NCI-H524 (cell line): ENCODE measurements at places on chromosomes 1 and 21.

- DNase-seq = no peak
Measured at GRCh38 chr21:22374218-22374969, 1376.2 kb downstream of the NCAM2 start.

- DNase-seq = no peak
Measured at GRCh38 chr1:154524881-154525280, 22.7 kb upstream of the SHE start.

- DNase-seq = peak; percentile 16
Measured at GRCh38 chr1:207321790-207322645, 540 bp downstream of the CD55 start.

DNA sequence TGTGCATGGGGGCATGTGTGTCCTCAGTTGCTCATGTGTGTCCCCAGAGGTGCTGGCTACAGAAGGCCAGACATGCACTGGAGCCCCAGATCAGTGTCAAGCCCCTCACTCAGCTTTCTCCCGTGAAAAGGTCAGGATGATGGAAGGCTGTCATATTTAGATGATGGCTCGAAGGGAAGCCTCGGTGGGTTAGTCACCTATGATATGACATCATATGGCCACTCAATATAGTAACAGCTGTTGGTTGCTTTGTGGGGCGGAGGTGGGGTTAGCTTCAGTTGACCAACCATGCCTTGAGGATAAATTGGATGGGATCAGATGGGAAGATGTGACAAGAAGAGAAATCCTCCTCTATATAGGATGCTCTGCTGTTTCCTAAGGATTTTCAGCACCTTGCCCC, 43.5 kb upstream of the ATF3 start:
- DNase-seq = no peak

DNA sequence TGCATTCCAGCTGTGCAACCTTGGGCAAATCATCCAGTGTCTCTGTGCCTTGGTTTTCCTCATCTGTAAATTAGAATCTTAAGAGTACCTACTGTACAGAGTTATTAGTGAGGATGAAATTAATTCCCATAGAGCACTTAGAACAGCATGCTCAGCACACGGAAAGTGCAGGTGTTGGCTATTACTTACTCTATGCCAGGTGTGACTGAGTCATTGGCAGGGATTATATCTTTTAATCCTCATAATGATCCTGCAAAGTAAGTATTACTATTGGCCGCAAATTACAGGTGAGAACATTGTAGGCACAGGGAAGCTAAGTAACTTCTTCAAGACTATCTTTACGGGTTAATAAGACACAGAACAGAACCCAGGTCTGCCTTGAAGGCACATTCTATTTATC, 6.3 kb upstream of the UBE2U start:
- DNase-seq = peak; percentile 84

DNA sequence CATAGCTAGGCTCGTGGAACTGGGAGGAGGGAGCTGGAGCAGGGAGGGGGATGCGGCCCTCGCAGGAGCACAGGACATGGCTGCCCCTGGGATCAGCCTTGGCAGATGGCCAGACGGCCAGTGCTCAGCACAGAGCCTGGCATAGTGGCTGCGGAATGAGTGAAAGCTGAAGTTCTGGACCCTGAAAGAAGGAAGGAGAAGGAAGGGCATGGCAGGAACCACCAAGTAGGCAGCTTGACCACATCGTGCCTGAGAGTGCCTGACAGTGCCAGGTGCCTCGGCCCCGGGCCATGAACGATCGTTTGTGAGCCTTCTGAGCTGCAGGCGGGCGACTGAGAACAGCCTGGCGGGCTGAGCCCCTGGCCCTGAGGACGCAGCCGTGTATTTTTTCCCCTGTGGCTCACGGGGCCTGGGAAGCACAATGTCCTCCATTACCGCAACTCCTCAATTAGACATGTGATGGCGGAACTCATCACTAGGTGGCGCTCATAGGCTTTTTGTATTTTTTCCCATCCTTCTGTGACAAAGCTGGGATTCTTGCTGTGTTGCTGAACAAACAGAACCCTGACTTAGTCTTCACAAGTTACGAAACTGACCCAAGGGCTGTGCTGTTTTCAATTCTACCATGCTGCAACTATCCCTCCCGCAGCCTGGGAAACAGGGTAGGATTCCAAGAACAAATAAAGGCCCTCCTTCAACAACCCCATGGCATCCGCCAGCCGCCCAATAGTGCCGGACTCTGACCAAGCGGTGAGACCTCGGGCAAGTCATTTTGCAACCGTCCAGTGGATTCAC, 29.9 kb upstream of the TMEM61 start:
- DNase-seq = peak; percentile 69

- no peak for DNase-seq
Measured at GRCh38 chr1:177246710-177247580, 76.2 kb downstream of the BRINP2 start.

- no peak for DNase-seq
Measured at GRCh38 chr1:246142320-246142893, 364.7 kb downstream of the SMYD3 start.

DNA sequence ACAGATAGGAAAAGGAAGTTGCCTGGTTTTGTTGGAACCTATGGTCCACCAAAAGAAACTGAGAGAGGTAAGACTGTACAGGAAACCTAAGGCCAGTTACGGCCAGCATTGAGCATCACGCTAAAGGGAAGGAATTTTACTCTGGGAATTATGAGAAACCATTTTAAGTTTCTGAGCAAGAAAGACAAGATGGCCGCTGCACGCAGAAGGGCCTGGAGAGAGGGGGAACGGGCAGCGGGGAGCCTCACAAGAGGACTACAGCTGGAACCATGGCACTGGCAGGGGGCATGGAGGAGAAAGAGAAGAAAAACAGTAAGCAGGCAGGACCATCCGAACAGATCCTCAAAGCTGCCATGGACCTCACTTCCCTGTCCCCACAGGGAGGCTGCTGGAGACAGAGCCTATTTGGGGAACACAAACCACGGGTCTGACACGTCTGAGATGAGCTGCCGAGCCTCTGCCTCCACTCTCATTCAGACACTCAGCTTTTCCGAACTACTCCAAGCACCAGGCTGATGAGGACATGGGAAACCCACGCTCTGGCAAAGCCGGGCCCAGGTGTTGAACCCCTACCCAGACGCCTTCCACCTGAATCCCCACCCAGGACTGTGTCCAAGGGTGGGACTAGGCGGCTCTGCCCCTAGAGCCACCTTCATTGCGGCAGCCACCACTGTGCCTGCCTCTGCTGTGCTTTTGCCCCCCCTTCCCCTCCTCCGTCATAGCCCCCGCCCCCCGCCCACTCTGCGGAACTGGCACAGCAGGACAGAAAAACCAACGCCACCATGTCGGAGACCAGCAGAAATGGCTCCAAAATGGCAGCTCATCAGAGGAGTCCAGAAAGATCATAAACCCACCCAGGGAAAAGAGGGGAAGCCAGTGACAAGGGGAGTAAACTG, 69.0 kb downstream of the CD46 start:
- DNase-seq = no peak

DNA sequence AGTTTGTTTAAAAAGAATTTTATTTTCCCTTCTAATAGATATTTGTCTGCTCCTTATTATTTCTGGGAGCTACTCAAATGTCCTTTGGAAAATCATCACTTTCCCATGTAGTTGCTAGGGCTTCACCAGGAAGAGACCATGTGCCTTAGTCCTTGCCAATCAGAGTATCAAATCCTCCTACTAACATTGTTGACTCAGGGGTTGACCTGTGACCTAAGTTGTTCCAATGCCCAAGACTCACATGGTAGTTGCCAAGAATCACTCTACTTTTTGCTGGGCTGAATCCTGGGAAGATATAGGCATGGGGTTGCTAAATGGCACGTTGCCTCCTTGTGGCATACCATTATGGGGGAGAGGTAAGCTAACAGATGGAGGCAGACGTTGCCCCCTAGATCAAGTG, 58.2 kb upstream of the FOXD3 start:
- no peak for DNase-seq

- no peak for DNase-seq
Measured at GRCh38 chr1:43048601-43049011, 89.9 kb upstream of the SLC2A1 start.

DNA sequence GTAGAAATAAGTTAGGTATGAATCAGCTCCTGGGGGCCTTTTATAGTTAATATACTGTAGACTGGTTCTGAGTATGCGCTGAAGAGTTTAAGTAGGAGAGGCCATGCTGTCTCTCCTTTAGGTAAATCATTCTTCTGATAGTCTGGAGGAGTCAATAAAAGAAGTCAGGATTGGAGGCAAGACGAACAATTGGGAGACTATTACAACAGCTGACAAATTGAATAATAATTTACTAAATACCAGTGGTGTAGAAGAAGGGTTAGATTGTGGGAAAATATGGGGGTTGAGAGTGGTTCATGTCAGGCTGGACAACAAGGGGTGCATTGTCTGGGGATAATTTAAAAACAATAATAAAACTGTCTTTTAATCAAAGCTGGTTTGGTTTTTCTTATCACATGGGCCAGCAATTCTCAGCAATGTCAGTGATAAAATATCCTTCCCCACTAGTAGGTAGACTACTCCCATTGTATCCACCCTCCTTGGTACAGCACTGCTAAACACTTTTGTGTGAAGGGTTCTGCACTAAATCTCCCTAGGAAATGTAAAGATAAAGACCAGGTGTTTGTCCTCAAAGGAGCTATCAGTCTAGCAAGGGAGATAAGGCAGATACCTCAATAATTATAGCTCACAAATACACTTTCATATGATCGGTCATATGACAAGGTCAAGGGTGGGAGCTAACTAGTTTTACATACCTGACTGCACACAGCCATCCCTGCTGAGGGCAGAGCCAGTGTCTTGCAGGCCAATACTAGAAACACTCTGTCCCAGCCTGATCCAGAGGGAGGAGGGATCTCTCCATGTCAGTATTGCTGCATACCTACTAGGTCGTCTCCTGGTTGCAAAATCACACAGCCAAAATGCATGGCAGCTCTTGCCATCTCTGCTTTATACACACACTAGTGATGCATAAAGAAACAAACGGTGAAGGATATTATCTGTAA, 299.7 kb downstream of the VAV3 start:
- DNase-seq = no peak

- DNase-seq = no peak
Measured at GRCh38 chr1:59689730-59690129, 125.0 kb upstream of the HOOK1 start.

- no peak for DNase-seq
Measured at GRCh38 chr1:152107031-152107983, 7.9 kb downstream of the TCHH start.

- DNase-seq = no peak
Measured at GRCh38 chr21:38439426-38439825, 58.9 kb downstream of the ERG start.

DNA sequence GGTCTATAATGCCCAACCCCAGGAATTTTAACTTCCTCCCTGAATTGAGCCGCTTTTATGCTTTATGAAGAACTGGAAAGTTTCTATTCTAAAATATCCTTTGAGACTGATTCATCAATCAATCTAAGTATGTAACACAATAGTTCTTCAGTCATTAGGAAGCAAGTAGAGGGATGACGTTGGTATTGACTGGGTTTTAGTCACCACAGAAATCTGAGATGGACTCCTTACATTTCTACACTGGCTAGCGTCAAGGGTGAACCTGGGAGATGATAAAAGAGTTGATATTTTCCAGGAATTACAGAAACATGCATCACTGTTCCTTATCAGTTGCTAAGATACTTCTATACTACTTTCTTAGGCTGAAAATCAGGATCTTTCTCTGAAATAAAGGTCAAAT, 308.0 kb downstream of the HMCN1 start:
- no peak for DNase-seq

DNA sequence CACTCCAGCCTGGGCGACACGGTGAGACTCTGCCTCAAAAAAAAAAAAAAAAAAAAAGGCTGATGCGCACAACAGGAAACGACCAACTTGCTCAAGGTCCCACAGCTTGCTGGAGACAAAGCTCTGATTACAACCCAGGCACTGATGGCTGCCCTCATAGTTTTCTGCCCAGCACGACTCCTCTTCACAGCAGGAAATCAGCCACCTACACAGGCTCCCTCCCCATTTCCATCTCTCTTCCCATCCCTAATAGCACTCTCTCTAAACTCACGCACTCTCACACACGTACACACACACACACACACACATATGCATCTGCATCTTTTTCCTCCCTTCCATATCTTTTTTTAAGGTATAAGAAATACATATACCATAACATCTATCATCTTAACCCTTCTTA, 153.5 kb upstream of the SOD1 start:
- DNase-seq = no peak

GRCh38 chr1:21508580-21509350, 458 bp upstream of the ALPL start:
- peak; percentile 49 for DNase-seq

- no peak for DNase-seq
Measured at GRCh38 chr1:76298399-76298798, 223.9 kb downstream of the ST6GALNAC3 start.

DNA sequence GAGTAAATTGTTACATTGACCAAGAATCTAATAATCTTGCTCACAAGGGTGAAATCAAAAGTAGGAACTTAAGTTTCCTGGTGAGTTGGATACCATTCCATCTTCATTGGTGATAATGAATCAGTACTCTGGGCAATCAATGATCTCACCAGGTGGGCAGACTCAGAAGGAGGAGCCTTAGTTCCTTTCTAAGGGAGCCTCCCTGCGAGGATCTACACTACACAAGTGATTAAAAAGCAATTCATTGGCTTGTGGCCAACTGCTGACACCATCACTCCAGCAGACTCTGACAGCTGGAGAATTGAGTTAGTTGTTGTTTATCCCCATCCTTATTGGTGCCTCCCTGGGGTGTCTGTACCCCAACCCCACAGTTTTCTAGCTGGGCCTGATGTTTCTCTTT, 84.1 kb upstream of the VANGL1 start:
- peak; percentile 21 for DNase-seq

DNA sequence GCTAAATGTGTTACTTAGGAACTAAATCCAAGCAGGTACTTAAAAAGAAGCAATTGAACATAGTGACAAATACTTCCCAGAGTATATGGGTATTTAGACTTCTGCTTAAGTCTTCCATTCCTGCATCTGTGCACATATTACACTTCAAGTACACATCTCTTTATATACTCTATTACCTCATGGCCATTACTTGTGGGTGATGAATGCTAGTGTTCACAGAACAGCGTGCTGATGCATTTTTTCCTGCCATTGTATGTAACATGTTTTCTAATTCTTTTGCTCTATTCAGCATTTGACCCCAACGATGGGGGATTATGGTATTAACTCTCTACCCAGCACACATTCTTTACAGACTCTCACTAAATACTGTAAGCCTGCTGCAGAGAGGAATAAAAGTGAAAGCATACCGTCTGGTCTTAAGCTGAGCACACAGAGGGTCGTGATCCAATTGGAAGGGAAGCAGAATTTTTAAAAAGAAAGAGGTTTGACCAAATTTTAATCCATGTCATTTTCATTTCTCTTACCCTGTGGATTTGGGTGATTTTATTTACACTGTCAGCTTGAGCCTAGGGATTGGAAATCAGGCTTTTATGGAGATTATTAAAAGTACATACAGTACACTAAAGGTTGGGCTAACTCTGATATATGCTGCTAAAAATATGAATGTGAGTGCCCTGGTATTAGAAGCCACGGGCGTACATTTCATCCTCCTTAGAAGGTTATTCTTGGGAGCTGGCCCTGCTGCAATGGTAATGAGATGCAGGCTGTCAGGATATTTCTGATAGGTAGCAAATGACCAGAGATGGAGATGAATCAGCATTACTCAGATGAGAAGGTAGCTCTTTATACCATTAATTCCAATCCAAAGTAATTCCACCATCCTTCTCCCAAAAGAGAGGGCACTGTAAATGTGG, 95.5 kb upstream of the PROX1 start:
- DNase-seq = no peak
